GM20000 (cell line): ENCODE measurements at places on chromosomes 1 and 21.

DNA sequence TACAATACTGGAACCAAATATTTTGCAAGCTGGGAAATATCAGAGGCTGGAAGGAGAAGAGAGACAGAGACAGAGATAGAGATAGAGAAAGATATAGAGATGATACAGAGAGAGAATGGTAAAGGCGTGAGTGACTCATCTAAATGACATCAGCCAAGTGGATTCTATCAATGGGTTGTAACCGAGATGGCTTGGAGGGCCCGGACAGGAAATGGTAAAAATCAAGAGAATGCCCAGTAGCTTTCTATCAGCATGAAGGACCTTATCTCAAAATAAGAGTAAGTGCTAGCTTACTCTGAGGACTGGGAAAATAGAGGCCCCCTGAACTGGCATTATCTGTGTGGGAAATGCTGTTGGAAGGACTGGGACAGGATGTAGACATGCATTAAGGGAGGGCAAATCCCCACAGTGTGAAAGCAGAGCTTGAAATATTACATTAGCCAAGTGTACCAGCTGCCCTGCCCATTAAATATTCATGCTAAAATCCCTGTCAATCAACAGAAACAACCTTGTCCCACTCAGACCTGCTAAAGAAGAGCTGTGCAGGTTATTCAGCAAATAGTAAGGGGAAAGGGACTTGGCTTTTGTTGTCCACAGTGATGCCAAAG, 76.6 kb upstream of the ZNF644 start:
- no peak for DNase-seq

GRCh38 chr1:33943978-33944377, 80.1 kb downstream of the HMGB4 start:
- DNase-seq: no peak

- DNase-seq: no peak
These were observed 115.4 kb upstream of the EDN2 start for GRCh38 chr1:41599912-41600311.

GRCh38 chr1:222926566-222926965, 111.7 kb downstream of the DISP1 start:
- no peak for DNase-seq

- no peak for DNase-seq
These were observed 21.0 kb upstream of the CFAP126 start for GRCh38 chr1:161388639-161389038.

GRCh38 chr21:24372506-24372905, 1234.8 kb downstream of the MRPL39 start:
- no peak for DNase-seq

GRCh38 chr1:21100481-21100921, 76.2 kb downstream of the EIF4G3 start:
- no peak for DNase-seq

DNA sequence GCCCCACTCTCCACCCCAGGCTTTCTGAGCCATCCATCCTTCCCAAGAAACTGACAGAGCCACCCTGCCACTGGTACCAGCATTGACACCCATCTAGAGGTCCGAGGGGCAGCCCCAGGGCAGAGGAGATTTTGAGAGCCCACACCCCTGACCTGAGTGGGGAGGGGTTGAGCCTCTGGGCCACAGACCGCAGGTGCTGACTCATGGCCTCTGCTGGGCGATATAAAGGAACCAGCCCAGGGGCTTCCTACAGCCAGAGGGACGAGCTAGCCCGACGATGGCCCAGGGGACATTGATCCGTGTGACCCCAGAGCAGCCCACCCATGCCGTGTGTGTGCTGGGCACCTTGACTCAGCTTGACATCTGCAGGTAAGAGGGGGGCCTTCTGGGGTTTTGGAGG, at the start of gene PADI4:
PADI4 (plus strand) TSS at position 252 of the 400 bp plus-strand sequence; CDS start at position 278, 26 bp downstream.
- DNase-seq: no peak

DNA sequence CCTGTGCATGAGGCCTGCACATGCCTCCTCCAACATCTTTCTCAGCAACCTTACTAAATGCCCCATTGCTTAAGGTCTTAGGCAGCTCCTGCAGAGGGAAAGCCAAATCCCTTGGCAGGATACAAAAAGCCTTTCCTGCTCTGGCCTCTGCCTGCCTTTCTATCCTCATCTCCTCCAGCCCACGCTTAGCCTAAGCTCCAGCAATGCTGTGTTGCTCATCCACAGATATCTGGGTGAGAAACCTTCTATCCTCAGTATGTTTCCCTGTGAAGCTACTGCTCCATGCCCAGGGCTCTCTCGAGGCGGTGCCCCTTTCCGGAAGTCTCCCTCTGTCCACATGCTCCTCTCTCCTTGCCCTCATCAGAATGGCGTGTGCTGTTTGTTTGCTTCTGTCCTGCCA, 37.0 kb upstream of the CCSAP start:
- DNase-seq: no peak

GRCh38 chr1:173360487-173361063, 116.6 kb upstream of the PRDX6 start:
- no peak for DNase-seq

GRCh38 chr21:24225431-24225830, 1381.8 kb downstream of the MRPL39 start:
- DNase-seq: no peak

DNA sequence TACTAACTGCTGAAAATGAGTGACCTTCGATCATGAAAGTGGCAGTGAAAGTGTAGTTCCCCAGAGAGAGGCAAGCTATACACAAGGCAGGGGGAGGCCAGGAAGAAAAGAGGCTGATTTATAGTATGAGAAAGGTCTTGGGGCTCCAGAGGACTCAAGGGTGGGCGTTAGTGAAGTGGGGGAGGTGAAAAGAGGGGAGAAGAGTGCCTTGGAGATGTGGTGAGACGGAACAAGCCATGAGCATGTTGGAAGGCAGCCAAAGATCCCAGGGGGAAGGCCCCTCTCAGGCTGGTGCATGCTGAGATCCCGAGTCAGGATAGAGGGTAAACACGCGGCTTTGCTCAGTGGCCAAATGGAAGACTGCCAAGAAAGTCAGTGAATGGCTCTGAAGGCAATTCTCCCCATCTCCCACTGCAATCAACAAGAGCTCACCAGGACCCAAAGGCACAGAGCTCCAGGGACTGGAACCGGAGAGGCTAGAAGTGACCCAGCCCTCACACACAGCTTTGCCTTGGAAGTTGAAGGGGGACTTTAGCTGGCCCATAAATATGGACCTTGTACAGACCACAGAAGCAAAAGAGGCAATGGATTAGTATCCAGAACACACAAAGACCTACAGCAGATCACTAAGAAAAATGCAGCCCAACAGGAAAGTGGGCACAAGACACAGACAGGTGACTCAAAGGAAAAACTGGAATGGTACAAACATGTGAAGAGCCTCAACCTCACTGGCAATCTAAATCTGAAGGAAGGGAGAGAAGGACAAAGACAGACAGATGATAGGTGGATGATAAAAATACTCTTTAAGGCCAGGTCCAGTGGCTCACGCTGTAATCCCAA, 49.6 kb downstream of the HSF2BP start:
- no peak for DNase-seq

- peak; percentile 88 for DNase-seq
These were observed 76.0 kb downstream of the CD247 start for GRCh38 chr1:167442142-167442848.

DNA sequence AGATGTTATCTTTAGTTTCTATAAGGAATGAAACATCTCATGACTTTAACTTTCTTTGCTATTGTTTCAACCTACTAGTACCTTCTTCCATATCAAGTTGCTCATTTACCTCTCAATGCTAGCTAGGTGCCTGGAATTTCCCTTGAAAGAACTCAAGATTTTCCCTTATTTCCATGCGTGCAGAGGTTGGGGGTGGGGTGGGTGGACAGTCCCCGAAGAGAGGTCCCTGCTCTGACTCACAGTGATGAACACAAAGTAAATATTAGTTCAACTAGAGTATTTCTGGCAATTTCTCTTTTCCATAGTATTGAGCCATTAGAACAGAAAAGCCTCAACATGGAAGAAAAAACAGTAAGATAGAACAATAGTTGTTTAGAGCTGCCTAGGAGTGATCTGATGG, 239.0 kb upstream of the ZP4 start:
- no peak for DNase-seq
